ENCODE measurements at places on chromosomes 2 and 18.

DNA sequence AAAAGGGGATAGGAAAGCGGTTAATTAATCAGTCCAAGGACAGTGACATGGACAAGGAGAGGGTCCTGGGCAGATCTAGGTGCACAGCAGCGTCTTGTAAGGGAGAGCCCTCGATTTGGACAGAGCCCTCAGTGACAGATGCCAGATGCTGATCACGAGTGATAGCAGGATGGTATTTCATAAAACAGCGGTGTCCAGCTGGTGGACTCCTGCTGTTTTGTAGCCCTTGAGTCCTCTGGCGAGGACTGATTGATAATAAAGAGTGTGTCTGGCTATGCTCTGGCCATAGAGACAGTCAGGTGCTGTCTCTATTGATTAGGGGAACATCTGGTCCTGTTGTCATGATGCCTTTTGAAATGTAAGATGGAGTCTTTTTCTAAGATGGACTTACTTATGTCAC is 180.7 kb downstream of the NCK2 start:
- DNase-seq, result no peak

GRCh38 chr18:9249254-9249653 is 85.3 kb upstream of the TWSG1 start:
- DNase-seq, result no peak

DNA sequence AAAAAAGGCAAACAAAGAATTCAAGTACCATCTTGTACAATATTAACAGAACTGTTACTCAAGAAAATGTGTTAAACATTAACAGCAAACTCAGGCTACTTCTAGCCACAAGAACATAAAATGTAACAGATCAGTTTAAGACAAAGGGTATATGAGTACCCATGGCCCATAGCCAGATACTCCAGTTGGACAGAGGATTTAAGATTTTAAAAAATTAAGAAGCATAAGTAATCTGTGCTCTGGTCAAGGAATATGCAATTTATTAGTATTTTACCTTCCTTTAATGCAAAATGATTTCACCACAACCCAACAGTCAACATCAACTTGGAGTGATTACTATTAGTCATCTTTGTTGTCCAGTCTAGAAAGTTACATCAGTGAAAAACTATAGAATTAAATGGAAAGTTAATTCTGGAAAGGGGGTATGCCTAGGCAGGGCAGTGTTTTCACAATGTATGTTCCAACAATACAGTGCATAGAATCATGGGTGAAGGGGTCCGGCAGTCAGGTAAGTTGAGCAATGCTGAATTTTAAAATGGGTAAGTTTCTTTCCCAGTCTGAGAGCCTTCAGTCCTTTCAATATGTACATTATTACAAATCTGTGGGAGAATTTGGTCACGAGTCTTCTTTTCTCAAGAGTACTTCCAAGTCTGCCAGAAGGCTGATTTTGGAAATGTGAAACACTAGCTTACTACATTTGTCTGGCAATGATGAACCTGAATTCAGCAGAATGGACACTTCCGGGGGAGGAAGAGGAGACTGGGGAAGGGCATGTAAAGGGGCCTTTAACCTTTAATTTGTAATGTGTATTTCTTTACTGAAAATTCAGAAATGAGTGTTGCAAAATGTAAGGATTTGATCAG is 34.5 kb downstream of the SFT2D3 start:
- DNase-seq, result no peak

DNA sequence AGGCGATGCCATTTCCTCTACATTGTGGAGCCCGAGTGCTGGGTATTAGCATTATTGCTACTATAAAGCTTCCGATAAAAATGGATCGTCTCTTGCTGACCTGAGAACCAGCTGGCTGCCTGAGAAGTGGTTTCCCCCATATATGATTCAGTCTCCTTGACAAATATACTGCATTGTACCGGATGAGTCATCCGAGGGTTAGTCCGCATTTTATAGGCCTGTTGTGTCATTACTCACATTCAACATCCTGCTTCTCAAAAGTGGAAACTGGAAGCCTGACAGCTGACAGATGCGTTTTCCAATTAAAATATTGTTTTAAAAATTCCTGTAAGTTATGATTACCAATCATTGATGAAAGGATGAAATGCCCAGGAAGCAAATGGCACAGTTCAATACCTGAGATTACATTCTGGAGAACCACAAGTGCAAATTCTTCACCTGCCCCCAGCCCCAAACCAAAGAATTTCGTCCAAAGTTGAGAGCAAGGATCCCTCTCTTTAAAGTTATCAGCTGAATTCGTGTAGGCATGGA is 65.7 kb downstream of the SPRED2 start:
- no peak for DNase-seq

DNA sequence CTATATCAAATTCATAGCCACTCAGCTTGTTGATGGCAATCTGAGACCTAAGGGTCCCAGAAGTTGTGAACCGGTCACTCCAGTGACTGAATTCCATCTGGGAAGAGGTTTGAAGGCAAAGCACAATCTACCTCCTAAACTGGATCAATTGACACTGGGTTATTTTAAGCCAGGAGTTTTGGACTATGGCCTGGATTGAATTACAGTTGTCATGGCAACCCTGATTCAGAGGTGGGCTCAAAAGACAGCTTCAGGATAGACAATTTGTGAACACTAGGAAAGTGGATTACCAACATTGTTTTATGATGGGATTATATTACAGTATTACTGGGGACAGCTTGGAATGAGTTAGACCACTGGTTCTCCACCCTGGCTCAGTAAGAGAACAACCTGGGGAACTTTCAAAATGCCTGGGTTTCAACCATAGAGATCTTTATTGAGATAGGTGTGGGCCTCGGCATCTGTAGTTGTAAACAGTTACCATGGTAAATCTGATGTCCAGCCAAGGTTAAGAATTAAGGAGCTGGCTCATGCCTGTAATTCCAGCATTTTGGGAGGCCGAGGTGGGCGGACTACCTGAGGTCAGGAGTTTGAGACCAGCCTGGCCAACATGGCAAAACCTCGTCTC is 58.8 kb downstream of the MFSD6 start:
- DNase-seq, result no peak

GRCh38 chr2:151119374-151119773 is 142.3 kb downstream of the RBM43 start:
- no peak for DNase-seq

- no peak for DNase-seq
Observed at GRCh38 chr18:36839835-36840234, 10.9 kb downstream of the KIAA1328 start.

DNA sequence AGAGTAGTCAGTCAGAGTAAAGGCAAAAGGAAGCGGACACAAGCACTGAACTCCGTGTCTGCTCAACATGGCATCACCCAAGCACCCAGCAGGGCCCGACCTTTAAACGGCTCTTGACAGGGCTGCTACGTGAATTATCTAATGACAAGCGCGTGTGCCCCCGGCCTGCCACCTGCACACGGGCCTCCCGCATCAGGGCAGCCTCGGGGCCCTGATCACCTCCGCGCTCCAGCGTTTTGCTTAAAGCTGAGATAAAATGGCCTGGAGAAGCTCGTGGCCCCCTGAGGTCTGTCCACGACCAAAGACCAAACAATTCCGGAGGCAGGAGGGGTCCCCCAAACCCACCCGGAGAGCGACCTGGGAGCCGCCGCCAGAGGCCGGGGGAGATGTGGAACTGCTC is 376 bp downstream of the NDUFA10 start:
- no peak for DNase-seq

GRCh38 chr2:16559278-16560067 is 106.2 kb downstream of the CYRIA start:
- DNase-seq, result no peak

- no peak for DNase-seq
Observed at GRCh38 chr2:205188239-205189138, 493.8 kb upstream of the NRP2 start.

GRCh38 chr18:58991167-58991798 is 126.6 kb downstream of the ZNF532 start:
- DNase-seq, result no peak

DNA sequence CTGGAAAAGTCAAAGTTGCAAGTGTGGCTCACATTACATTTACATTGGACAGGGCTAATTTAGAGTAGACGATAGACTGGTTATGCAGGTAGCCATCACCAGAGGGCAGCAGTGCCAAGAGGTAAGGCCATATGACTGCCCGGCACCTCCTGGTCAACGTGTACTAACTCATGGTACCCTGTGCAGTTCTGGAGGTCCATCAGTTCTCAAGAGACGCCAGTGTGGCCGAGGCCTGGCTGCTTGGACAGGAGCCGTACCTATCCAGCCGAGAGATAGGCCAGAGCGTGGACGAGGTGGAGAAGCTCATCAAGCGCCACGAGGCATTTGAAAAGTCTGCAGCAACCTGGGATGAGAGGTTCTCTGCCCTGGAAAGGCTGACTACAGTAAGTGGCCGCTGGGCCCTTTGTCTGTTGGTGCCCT is 65.8 kb upstream of the EML6 start:
- DNase-seq, result no peak

GRCh38 chr2:120963997-120964705 is 228.5 kb downstream of the GLI2 start:
- DNase-seq, result no peak

DNA sequence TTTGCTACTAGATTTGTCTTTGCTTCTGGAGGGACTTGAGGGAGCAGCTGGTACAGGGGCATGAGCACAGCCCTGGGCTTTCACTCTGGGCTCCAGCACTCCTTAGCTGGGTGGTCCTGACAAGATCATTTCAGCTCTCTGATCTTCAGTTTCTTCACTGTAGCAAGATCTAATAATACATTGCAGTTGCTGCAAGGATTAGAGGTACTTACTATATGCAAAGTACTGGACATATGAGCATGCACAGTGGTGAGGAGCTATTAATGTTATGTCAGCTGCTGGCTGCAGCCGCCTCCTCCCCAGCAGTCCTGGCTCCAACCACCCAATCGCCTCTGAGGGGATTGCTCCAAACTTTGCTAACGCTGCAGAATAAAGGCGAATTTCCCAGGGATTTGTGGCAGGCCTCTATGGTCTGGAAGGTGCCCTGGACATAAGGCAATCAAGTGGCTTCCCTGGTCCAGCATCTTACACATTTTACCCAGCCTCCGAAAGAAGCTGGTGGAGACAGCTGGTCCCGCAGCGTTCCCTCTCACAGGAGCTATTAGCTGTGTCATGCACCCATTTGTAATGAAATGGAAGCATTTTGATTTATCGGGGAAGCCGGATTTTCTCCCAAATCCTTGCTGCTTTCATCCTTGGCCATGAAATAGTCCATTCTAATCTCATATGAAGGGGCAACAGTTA is 96.7 kb downstream of the RHOB start:
- DNase-seq, result no peak
